Stromal cell of bone marrow (primary cell): ENCODE measurements at places on chromosomes 3 and 15.

- no peak for DNase-seq
These were observed 517.5 kb upstream of the UBE2E2 start for GRCh38 chr3:22685597-22685996.

- no peak for DNase-seq
These were observed 287.6 kb downstream of the SOX2 start for GRCh38 chr3:181999314-181999713.

- DNase-seq = peak; percentile 69
These were observed 39.7 kb downstream of the SPATA12 start for GRCh38 chr3:57100046-57100695.

DNA sequence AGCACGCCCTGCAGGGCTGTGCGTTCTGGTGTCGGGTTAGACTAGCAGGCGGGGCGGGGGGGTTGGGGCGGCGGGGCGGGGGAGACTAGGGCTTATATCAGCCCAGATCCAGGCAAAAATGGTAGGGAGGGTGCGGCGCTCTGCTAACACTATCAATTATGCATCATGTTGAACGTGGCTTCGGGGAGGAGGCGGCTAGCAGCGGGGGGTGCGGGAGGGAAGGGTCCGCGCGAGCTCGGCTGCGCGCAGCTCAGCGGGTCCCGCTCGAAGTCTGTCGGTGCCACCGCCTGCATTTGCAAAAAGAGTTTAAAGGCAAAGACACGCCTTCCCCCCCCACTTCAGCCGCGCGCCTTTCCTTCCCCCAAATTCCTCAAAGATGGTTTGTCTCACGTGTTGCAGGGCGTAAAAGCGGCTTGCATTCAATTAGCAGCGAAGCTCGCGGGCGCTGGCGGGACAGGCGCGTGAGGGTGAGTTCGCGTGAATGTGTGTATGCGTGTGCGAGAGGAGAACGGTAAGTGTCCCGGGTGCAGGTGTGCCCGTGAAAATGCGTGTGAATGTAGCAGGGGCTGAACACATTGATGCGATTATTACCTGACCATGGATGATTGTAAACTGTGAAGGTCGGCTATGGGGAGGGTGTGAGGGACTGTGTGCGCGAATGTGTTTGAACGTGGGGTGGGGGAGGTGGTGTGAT, at the start of gene ISLR2:
Gene ISLR2, plus strand, starts transcription at position 432 of the 694 bp plus-strand sequence. CDS start 2,169 bp downstream, outside the sequence.
- no peak for DNase-seq

DNA sequence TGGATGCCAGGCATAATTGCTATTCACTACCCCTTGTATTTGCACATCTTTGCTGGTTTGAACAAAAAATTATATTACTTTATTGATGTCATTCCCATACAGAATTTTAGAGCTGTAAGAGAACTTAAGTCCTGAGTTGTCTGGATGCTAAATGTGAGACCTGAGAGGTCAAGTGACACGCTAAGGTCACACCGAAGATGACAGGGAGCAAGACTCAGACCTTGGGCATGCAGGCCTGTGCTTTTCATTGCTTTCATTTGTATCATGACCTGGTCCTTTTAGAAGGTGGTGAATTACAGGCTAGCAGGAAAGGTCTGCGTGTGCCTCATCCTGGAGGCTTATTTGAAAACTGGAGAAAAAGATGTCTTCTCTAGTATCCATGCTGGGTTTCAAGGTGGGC, 312.0 kb upstream of the RASGRP1 start:
- no peak for DNase-seq

GRCh38 chr3:164144824-164145223, 933.5 kb downstream of the SI start:
- no peak for DNase-seq

DNA sequence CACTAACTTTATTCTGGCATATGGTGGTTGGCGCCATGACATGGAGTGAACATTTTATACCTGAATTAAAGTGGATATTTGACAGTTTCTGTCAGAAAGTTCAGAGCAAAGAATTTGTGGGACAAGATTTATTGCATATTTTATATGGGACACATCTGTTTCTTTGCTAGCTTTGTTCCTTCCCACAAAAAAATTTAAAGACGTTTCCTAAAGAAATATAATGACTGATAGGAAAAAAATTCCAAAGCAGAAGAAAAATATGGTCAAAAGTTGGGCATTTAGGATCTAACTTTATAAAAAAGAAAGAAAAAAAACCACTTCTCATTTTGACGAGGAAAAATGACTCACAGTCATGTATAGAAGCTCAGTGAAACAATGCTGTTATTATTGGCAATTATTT, 101.6 kb downstream of the GREM1 start:
- no peak for DNase-seq

DNA sequence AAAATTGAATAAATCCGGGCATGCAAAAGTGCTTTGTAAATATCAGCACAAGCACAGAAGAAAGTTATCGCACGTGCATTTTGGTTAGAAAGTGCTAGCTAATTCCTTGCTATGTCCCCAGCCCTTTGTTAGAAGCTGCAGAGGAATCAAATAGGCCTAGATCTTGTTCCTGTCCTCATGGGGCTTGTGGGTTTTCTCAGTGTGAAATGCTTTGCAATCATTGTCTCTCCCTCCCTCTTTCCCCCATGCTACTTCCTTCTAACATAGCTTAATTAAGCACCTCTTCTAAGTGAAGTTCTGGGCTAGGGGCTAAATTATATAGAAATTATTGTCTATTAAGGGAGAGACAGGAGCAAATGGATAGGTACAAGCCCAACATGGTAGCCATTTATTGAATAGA, 271.7 kb downstream of the RPLP1 start:
- no peak for DNase-seq

DNA sequence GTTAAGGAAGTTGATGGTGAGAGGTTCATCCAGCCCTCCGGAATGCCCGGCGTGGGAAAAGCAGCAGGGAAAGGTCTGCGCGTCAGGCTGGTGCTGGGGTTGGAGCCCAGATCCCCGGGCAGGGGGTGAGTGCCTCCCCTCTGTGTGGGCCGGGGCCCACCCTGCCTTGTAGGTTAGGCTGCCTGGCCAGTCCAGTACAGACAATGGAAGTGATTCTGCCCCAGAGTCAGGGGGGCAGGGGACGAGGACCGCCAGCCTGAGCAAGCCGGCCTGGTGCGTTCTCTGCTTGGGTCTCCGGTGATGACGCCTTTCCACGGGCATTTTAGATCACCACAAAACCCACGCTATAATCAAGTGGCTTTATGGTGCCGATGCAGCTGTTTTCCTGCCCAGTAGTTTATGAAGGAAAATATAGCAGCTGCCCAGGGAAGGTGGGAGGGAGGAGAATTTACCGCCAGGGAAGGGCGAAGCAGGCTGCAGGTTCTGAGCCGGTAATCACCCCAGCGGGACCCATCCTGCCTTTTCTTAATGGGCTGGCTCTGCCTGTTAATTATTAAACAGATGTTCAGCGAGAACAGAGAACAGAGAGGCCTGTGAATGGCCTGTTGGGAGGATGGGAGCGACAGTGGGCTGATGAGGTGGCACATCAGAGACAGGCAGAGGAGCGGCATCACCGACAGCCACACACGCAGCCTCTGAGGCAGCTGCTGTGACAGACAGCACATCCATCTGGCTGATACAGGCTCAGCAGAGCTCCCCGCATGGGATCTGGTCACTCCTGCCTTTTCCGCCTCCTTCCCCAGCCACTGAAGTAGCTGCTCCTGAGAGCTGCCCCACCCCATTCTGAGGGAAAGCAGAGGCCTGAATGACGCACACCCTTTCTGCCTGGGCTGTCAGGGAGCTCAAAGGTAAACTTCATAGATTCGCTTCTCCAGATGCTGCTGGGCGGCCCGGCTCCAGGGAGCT, 35.2 kb downstream of the BDH1 start:
- no peak for DNase-seq

DNA sequence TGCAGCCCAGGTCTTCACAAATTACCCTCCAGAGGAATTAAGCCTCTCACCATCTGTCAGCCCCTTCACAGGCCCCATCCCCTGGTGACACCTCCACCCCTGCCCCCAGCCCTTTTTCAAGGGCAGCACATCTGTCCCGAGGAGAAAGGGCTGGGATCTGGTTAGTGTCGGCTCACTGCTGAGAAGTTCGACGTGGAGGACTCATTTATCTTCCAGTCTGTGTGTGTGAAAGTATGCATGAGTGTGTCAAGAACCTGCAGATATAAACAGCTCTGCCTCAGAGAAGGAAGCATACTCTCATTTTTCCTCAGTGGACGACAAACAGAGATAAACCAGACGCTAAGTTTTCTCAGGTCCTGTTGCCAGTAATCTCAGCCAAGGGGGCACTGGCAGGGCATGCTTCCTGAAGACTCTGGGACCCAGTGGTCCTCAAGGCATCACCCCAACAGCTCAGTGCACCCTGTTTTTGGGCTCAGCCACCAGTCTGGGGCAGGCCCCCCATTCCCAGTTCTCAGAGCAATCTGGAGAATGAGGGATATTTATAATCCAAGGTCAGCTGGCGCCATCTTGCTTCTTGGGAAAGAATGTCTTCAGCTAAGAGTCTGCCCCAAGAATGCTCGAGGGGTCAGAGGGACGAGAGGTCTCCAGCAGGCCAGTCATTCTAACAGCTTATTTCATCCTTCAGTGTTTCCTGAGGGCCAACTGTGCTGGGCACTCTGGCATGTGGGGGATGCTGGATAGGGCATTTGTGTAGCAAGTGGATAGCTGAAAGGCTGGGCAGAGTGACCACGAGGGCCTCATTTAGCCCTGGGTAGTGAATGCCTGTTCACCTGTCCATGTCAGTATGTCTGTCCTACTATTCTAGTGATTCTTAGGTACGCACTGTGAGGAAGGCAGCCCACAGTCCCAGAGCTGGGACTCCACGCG, 73.6 kb downstream of the ADCY5 start:
- DNase-seq = no peak

DNA sequence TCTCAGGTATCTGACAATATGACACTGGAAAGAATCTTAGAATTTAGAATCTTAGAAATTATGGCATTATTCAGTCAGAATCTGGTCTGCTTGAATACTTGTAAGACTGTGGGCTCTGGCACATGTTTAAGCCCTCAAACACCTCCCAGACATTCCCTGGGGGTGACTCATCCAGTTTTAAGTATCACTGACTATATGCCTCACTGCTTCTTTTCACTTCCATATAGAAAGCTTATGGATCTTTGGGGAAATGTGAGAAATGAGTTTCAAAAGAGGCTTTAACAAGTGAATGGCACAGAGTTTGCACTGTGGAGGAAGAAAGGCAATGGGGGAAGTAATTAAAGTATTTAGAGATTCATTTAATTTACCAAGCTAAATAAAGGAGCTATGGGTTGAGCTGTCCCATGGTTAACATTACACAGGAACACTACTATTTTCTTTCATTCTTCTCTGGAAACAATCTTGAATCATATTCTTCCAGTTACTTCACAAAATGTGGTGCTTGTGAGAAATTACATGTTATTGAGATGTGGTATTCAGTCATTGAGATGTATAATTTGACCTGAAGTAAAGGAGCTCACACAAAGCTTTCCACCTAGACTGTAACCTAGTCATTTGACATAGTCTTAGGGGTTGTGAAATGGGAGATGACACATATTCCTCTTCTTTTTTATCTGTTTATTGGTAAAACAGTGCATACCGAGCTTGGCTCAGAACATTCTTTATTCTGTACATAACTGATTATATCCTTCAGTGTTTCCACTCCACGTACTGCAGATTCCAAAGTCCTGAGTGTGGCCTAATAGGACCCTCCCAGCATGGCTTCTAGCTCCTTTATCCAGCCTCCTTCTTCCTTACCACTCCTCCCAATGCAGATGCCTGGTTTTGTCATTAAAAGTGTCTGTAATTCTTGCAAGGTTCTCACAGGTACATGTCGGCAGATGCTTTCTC, 544.6 kb upstream of the NECTIN3 start:
- peak; percentile 59 for DNase-seq

GRCh38 chr15:89428246-89428645, 68.1 kb downstream of the RHCG start:
- no peak for DNase-seq

DNA sequence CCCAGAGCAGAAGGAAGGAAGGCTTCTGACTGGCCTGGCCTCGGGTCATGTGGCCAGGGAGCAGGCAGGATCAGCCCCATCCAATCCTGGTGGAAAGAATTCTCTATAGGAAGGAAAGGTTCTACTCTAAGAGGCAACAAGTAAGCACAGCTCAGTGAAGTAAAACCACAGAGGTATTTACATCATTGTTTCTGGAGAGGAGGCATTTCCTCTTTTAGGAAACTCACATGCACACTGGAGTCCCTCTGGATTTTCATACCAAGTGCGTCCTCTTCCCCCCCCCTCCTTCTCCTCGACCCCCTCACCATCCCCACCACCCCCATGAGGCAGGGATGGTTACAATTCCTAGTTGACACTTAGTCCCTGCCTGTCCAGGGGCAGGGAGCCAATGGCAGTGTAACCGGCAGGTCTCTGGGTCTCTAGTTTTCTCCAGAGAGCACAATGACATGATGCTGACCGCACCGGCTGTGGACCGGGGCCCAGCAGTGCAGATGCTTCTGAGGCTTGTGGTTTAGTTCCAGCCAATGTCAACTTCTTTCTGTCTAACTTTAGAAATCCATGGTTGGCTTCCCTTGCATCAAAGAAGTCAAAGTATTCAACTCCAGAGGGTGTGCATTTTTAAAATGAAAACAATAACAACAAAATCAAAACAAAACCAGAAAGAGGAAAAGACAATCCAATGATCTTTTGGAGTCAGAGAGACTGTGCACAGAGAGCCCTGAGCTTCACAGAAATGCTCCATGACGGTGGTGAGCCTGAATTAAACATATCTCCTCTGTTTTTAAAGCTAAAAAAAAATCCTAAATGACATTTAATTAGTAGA, 230.3 kb upstream of the TLE3 start:
- DNase-seq = peak; percentile 67

DNA sequence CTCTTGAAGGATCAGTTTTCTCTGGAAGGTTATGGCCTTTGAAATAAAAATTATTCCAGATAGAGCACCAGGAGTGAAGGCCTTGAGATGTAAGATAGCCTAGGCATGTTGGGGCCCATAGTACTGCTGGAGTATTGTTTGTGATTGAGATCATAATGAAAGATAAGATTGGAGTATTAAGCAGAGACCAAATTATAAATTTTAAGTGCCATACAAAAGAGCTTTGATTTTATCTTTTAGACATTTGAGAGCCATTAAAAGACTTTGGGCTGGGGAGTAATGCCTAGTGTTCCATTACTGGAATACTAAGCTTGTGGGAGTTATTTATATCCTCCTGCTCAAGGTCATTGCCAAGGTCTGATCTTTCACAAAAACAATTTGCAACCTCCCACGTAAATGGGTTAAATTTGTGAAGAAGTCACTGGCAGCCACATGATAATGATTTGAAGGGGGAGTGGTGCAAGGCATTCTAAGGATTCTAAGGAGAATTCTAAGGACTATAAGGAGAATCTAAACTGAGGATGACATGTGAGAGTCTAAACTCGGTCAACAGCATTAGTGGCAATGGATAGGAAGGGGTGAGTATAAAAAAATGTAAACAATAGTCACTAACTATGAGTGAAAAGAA, 12.8 kb downstream of the ELL3 start:
- no peak for DNase-seq
